ENCODE measurements at places on chromosomes 3 and 15.

DNA sequence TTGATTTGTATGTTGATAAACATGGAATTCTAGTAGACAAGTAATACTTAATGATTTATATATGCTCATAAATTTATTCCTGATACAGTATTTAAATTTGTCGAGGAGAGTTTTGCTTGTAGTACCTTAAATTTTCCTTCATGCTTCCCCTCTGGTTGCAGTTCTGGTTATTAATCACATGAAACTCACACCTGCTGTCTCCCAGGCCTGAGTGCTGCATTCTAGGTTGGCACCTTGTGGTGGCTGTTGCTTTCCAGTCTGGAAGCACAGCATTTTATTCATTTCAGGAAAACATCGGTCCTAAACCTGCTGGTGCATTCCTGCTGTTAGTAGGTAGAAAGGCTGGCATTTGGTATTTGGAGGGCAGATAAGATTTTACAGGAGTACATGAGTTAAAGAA, 44.9 kb downstream of the ATP1B3 start:
- no peak for DNase-seq

GRCh38 chr3:42224178-42224577, 41.8 kb downstream of the CCK start:
- no peak for DNase-seq

- no peak for DNase-seq
Measured at GRCh38 chr15:73894133-73894814, 20.9 kb downstream of the TBC1D21 start.

- no peak for DNase-seq
Measured at GRCh38 chr15:40244961-40245523, 6.2 kb downstream of the PAK6 start.

GRCh38 chr15:51377038-51377786, 35.8 kb downstream of the GLDN start:
- DNase-seq = no peak

GRCh38 chr3:39065197-39065596, 13.4 kb downstream of the WDR48 start:
- DNase-seq = peak; percentile 11

GRCh38 chr3:138009476-138010272, at the start of gene CLDN18:
Gene CLDN18, plus strand, starts transcription at chr3:138010165. Its CDS starts 61 bp downstream, at chr3:138010226.
- DNase-seq = no peak

- DNase-seq = no peak
Measured at GRCh38 chr15:39205506-39206371, 375.1 kb upstream of the THBS1 start.

DNA sequence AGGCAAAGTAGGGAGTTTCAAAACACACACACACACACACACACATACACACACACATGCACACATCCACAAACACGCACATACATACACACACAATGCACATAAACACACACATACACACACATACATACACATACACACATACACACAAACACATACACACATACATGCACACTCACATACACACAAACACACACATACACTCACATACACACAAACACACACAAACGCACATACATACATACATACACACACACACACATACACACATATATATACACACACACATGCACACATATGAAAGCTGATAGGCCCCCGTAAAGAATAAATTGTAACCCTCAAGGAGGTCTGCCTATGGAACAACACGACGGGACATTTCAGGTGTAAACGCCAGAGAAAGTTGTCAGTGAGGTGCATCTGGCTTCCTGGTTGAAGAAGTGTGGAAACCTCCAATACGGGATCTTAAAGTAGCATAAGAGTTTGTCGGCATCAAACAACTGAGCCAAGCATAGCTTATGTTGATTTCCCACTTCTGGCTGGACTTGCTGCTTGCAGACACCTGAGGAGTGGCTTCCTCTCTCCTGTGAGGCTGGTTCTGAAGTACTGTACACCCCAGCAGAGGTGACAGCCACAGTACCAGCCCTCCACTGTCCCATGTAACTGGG, 5.8 kb downstream of the RFTN1 start:
- no peak for DNase-seq

DNA sequence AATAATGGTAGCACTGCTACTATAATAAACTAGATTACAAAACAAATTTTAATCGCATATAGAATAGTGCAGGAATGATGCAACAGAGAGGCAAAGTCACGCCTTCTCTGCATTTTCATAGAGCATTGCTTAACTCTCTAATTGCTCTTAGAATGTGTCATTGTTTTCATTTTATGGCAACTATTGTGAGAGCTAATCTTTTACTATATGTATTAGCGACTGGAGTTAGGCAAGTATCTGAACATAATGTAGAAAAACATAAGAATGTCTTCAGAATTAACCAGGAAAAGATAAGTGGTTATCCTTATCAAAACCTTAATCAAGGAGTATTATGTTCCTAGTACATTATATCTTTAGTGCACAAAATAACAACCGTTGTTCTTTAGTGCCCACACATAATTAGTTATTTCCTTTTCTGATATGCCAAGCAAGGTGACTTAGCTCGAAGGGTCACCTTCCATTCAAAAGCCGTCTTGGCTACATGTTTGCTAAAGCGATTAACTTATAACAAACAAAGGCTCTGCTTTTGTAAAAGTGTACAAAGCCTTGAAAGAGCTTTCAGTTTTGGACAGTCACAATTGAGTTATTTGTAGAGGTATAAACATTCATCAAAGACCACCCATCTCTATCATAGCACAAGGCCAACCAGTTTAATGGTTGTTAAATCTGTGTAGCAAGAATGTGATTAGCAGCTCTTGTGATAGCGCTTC, 1328.9 kb downstream of the ROBO2 start:
- DNase-seq = no peak

- no peak for DNase-seq
Measured at GRCh38 chr3:72892081-72892775, 4.4 kb downstream of the GXYLT2 start.

GRCh38 chr15:56929399-56929798, 11.0 kb downstream of the TCF12 start:
- no peak for DNase-seq

DNA sequence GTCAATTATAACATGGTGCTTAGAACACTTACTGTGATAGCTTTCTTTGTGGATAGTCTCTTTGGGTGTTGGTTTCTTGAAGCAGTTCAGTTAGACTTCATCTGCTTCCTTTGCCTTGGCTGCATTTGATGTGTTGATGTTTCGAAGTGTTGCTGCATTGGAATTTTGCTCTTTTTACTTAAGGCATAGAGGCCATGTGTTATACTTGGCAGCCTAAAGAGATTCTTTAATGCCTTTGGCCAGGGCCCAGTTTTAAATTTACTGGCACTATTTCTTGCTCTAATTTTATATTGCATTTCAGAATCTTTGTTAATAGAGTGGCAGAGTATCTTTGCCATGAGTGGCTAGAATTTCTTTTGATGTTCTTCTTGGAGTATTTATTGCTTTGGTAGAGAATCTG, 21.2 kb downstream of the NR1D2 start:
- DNase-seq = no peak

GRCh38 chr15:29849716-29850115, 27.4 kb upstream of the TJP1 start:
- no peak for DNase-seq

DNA sequence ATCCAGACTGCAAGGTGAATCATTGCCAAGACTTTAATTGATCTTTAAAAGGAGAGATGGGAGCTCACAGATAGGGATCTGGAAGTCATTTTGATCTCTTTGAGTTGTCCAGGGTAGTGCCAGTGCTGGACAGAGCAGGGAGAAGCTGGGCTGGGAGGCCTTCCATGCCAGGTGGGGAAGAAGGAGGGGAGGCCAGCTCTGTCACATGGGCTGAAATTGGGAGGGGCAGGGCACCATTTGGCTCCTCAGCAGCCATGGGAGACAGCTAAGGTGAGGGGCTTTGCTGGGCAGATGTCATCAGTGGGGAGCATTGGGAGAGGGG, 23.4 kb downstream of the SMAD6 start:
- DNase-seq = no peak

DNA sequence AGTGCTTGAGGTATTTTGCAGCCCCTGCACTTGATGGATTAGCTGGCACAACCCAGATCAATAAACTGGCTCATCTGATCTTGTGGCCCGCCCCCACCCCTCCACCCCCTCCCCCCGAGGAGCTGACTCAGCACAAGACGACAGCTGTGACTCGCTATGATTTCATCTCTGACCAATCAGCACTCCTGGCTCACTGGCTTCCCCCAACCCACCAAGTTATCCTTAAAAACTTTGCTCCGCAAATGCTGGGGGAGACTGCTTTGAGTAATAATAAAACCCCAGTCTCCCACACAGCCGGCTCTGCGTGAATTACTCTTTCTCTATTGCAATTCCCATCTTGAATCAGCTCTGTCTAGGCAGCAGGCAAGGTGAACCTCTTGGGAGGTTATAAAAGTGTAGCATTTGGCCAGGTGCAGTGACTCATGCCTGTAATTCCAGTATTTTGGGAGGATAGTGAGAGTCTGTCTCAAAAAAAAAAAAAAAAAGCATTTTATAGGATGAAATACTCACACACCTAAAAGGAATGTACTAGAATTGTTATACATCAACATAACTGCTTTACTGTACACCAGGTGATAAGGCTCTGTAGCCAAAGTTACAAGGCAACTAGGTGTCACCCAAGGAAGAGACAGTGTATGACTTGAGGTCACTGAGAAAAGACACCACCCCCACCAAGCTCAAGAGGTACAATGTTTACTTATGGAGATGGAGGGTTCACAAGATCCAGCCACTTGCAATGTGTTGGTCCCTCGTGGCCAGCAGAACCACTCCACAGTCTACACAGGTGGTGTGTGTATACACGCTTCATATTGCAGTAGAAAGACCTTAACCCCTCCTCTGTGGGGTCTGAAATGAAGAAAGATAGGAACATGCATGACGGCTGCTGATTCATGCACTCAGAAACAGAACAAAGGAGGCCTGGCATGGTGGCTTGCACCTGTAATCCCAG, 8.6 kb downstream of the ZNF445 start:
- no peak for DNase-seq

DNA sequence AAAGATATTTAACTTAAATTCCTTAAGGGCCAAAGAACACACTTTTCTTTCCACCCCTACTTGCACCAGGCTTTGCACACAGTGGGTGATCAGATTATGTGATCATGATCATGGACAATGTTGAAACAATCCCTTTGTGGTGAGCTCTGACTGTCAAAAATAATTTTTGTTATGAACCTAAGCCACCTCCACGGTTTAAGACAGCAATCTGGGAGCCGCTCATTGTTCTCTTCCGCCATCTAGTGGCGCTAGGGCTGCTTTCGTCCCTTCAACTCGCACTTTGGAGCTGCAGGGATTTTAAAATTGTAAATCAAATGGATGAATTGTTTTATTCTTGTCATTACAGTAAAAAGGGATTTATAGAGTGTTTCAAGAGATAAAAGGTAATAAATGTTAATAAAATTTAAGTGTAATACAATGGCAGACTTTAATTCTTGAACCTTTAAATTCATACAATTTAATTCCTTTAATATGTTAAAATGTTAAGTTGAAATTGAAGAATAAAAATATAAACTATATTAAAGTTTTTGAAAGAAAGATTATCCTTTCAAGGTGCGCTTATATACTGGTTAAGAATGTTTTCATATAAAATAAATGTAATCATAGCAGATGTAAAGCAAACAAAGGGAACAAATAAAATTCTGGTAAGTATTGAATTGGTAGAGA, 45.3 kb upstream of the ARL6 start:
- peak; percentile 63 for DNase-seq

DNA sequence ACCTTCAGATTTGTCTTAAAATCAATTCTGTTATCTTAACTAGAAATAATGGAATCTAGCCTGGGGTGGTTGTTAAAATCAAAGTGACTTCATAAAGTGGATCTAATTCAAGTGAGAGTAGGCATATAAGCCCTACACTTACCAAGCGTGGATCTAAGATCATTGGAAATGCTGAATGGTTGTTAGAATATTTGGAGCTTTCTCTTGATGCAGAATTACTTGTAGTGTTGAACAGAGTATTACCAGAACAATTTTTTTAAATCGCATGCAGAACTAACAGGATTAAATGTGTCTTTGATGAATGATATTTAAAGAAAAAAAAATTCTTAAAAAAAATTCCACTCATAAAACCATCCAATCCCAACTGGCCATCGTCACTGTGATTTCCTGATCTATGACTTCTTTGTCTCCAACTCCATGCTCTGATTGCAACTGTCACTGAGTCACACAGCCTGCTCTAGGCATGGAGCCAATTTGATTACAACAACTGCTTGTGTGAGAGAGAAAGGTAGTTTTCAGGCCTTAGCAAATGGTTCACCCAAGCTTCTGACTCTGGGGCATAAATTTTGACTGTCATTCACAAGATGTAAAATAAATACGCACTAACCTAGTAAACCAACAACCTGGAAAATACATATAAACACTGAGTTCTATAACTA, 25.9 kb upstream of the SPRED1 start:
- no peak for DNase-seq

DNA sequence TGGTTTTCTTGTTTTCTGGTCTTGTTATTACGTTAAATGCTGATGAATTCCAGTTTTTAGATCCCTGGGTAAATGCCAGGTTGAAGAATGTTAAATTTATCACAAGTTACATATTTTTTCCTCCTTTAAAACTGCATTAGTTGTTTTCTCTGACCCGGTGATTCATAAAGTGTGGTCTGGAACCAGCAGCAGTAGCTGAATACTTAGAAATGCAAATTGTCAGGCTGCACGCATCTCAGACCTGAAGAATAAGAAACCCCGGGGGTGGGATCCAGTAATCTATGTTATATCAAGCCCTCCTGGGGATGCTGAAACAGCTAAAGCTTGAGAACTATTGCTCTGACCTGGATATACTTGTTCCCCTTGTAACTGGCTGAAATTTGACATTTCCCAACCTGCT, 69.1 kb downstream of the PEX5L start:
- no peak for DNase-seq

DNA sequence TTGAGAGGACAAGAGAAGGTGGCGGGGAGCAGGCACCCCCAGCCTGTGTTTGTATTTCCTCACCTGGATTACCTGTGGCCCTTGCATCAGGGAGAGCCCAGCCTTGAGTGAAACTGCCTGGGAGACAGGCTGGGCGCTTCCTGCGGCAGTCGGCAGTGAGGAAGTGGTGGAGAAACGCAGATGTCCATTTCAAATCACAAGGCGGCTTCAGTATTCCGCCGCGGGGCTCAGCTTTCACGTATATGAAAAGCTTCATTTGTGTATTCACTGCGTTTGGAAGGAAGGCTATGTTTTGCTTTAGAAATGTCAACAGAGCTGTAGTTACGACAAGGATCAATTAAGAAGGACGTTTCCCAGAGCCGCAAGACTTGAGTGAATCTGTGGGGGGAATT, 167.4 kb upstream of the CTDSPL start:
- DNase-seq = no peak

- no peak for DNase-seq
Measured at GRCh38 chr3:108554229-108554628, 35.0 kb downstream of the CIP2A start.

DNA sequence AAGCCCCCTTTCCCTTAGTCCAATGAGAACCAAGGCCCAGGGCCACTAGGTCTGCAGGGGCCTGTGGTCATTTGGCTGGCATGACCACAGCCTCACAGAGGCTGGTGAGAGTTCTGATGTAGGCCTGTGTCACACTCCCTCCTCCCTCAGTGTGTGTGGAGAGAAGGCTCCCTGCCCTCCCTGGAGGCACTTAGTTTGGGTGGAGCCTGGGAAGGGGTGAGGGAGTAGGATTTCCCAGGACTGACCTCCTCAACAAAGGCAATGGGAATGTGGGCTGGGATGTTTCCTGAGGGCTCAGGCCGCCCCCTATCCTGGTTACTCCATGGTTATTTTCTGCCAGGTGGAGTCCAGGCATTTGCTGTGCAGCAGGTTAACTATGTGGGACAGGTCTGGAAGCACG, 7.6 kb downstream of the TEX264 start:
- no peak for DNase-seq

- DNase-seq = no peak
Measured at GRCh38 chr15:34436126-34436955, 1.3 kb downstream of the GOLGA8A start.

All from cerebellum (tissue), 4 donors.